Activated CD8-positive, alpha-beta memory T cell treated with anti-CD3 and anti-CD28 coated beads for 24 hours (primary cell): ENCODE measurements at places on chromosomes 6 and 20.

DNA sequence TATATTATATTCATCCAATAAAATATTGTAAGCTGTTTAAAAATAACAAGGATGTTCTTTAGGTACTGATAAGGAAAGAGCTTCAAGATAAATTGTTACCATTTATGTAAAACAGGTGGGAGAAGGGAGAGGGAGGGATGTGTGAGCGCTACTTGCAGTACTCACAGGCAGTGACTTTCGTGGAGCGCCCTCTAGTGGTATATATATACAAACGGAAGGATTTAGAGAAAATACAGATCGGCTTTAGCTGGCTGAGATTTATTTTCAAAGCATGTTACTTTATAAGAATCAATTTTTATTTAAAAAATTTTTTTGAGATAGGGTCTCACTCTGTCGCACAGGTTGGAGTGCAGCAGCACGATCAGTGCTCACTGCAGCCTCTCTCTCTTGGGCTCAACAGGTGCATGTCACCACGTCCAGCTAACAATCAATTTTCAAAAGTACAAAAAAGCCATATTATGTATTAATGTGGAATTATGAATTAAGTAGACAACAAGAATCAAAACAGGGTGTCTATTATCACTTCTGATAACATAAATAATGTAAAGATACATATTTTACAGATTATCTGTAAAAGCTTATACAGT, 3.3 kb upstream of the MOG start:
- DNase-seq, result no peak

DNA sequence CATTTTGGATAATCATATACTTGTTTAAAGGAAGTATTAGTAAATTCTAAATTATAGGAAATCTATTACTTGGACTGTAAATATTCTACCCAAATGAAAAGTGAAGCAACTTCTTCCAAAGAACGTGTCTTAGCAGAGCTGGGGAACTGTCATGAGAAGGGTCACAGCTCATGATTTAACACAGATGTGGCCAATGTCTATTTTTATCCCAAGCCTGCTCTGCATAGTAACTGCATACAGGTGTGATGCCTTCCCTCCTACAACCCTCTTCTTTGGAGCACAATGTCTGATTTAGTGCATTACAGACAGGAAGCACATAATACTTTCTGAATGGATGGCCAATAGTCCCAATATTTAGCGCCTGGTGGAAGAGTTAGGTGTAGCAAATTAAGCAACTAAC, 138.7 kb upstream of the THEMIS start:
- DNase-seq, result no peak

- no peak for DNase-seq
Measured at GRCh38 chr20:9884061-9884460, 45.2 kb upstream of the PAK5 start.

DNA sequence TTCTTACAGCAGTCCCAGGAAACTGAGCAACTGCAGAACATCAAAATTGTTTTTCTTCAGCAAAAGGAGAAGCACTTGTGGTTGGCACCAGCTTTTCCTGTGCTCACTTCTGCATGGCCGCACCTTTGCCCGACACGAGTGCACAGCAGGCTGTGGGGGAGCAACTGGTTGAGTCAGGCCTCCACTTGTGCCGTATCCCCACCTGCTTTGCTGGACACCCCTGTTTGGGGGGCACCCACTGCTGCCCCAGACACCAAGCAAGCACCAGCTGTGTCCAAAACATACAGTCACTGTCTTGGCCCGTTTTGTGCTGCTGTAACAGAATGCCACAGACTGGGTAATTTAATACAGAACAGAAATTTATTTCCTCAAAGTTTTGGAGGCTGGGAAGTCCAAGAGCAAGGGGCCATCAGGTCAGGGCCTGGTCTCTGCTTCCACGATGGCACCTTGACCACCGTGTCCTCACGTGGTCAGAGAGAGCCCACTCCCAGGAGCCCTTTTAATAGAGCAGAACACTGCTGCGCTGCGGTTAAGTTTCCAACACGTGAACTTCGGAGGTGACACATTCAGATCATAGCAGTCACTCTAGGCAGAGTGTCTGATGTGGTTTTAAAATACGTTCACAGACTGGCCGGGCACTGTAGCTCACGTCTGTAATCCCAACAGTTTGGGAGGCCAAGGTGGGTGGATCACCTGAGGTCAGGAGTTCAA, 8.7 kb upstream of the GMEB2 start:
- peak; percentile 82 for DNase-seq

DNA sequence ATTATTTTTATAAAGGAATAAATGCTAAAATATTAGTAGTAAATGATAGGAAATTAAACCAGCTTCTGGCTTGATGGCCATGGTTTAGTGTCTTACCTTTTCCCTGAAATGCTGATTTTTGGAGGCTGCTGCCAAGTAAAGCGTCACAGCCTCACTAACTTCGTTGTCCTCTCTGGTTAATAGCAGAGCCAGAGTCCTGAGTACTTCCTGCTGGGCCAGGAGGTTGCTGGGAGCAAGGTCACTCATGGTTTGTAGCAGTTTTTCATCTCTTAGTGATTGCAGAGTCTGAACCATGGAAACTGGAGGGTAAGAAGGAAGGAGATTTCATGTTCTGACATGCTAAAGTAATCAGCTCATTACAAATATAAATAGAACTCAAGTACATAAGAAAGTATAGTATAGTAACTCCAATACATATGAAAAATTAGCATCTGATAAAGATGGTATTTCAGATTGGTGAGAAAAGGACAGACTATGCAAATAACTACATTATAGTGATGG, 26.5 kb upstream of the ARMH2 start:
- no peak for DNase-seq

GRCh38 chr6:98560418-98560817, 274.0 kb upstream of the POU3F2 start:
- no peak for DNase-seq

- no peak for DNase-seq
Measured at GRCh38 chr6:54076159-54076789, 35.0 kb upstream of the MLIP start.

DNA sequence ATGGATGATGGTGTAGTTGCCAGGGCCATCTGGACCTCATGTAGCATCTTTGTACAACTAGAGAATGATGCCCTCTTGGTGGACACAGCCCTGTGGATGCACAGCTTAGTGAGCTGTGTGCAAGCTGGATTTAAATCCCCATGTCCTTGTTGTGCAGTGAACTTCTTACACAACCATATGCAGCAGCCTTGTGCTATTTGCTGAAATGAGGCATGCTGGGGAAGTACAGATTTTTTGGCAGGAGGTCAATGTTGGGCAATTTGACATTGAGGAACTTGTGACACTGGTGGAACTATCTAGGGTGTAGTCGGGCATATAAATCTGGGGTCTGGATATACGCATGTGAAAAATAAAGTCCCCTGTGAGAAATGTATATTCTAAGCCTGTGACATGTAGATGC, 5.8 kb upstream of the CDC5L start:
- no peak for DNase-seq

DNA sequence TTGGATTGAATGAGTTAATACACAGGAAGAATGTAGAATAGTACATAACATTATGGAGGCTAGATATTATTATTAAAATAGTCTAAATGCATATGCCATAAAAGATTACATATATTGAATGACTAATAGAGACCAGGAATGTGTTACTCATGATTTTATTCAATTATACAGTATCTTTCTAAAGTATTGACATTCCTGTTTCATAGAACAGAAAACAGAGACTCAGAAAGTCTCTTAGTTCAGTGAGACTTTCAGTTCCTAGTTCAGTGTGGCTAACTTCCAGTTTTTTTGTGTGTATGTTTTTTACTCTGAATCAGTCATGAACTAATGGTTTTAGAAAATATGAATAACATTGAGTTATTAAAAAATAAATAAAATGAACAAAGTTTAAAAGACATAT, 34.6 kb upstream of the TMEM244 start:
- no peak for DNase-seq

- no peak for DNase-seq
Measured at GRCh38 chr6:147852772-147853171, 344.3 kb downstream of the SAMD5 start.

- no peak for DNase-seq
Measured at GRCh38 chr20:51432251-51432784, 110.2 kb downstream of the NFATC2 start.

DNA sequence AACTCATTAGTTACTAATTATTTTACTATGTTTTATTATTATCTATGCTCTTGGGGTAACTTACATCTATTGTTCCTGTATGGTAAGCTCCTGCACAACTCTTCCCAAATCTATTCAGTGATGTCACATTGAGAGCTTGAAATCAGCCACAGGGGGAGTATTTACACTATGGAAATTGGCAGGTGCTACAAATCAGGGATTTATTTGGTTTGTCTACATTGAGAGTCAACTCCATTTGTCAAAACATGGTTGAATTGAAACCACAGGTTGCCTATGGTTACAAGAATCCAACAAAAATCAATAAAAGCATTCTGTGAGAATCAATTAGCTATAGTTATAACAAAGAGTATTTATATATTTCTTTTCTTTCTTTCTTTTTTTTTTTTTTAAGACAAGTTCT, 3.9 kb upstream of the FITM2 start:
- no peak for DNase-seq

DNA sequence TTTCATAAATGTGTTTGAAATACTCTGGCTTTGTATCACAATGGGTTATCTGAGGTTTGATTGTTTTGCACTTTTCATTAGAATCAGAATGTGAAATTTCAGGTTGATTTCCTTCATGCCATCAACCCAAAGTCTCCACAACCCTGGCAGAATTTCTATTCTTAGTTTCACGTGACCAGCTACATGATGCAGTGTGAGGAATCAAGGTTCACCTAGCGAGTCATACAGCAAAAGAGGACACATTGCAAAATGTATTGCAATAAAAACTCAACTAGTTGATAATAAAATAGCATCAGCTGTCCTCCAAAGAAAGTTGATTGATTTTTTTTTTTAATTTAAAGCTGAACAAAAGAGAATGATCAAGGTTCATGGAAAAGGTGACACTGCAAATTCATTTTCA, 2.2 kb downstream of the HAO1 start:
- no peak for DNase-seq

GRCh38 chr20:36270744-36271638, 34.7 kb downstream of the AAR2 start:
- DNase-seq, result no peak

DNA sequence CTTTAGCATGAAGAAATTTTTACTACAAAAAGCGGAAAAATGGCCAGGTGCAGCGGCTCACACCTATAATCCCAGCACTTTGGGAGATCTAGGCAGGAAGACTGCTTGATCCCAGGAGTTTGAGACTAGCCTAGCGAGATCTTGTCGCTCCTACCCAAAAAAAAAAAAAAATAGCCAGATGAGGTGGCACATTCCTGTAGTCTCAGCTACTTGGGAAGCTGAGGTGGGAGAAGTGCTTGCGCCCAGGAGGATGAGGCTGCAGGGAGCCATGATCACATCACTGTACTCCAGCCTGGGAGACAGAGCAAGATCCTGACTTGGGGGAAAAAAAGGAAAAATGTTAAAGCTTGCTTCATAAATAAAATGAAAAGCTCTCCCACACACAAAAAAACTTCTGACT, 14.5 kb downstream of the NUDT3 start:
- DNase-seq, result no peak

GRCh38 chr20:10075606-10076005, 40.8 kb downstream of the ANKEF1 start:
- no peak for DNase-seq

DNA sequence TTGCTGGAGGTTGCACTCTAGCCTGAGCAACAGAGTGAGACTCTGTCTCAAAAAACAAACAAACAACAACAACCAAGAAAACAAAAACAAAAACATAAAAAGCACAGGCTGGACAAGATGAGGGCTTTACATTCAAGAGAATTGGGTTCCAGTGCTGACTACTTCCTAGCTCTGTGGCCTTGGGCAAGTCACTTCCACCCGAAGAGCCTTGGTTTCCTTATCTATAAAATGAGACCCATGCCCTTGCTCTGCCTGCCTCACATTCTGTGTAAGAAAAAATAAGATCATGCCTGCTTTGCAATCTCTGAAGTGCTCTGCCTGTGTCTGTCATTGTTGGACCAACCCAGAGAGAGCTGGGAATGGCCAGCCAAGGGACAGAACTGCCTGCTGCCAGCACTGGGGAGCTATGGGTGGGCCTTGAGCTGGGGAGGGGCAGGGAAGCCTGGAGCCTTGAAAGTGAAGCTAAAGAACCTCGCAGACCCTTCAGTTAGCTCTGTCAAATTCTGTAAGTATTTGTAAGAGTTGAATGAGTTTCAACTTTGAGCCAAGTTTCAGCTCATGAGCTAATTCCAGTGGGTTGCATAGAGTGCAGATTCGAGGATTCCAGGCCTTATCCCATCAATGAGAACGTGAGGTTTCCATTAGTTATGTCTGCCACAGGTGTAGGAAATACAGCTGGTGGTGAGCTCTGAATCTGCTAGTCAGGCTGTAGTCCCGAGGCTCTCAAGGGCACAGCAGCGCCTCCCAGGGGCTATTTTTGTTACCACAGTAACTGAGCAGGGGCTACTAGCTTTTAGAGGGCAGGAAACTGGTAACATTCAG, 93.2 kb downstream of the DLGAP4 start:
- peak; percentile 63 for DNase-seq

DNA sequence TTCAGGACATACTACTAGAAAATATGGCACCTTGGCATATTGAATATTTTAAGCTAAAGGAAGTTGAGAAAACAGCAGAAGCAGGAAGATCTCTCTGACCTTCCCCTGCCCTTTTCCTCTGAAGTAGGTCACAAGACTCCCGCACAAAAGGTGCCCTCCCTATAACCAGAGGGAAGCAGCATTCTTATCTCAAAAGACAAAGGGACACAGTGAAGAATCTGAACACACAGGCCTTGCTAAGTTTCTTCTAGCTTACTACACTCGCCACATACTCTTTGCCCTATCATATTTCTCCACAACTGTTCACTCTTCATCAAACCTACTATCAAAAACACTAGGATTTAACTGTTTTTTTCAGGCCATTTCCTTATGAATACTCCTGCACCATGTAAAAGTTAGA, 151.2 kb downstream of the ELOVL4 start:
- no peak for DNase-seq

- DNase-seq, result no peak
Measured at GRCh38 chr20:36098364-36098763, 56.2 kb upstream of the EPB41L1 start.

DNA sequence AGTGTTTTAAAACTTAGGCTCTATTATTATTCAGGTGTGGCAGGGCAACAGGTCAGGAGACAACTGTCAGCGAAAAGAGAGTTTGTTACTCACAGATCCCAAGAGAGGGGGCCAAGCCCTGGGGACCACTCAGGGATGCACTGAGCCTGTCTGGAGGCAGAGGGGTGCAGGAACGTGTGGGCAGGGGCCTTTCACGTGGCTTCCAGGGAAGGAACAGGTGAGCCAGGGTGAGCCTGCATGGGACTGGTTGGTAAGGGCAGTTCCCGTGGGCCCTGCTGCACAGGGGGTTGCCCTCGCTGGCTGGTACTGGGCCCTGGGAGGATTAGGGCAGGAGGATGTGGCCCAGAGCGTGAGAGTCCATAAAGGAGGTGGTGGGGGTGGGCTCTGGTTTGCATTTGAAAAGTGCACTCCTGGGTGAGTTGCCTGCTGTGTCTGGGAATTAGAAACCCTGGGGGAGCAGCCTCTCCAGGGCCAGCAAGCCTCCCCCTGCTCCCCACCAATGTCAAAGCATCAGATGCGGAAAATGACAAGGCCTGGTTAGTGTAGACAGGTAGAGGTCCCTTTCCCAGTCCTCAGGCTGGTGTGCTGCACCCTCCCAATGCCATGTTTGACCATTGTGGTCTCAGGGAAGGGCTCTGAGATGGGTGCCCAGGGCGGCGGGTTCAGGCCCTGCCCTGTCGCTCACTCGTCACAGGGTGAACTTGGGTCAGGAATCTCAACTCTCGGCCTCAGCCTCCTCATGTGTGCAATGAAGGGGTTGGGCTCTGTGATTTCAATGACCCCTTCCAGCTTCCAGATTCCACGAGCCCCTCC, 127.4 kb upstream of the RPS6KA2 start:
- DNase-seq, result no peak
